Metanephros (tissue), 2 donors: ENCODE measurements at places on chromosomes 13 and 19. TPM values are rescaled to one million over a fixed set of nuclear protein-coding genes. Genes with fewer than 3 reads are reported as not detected.

The KCNJ14 gene
- 1.2 TPM for total RNA-seq

The TYROBP gene
- 24.3 TPM for total RNA-seq

The ICAM1 gene
- 53.6 TPM for total RNA-seq

The SMG9 gene
- 23.2 TPM for total RNA-seq

The CYP2F1 gene
- not detected for total RNA-seq

The GPC6 gene
- total RNA-seq: 45.5 TPM

The SPRED3 gene
- total RNA-seq: 0.23 TPM

The TEX26 gene
- total RNA-seq: not detected

The FUT1 gene
- 5.0 TPM for total RNA-seq

The DACT3 gene
- 28.4 TPM for total RNA-seq
